ENCODE measurements at places on chromosomes 7 and 10.

GRCh38 chr7:18276380-18276779 is 219.2 kb upstream of the HDAC9 start:
- DNase-seq: no peak

DNA sequence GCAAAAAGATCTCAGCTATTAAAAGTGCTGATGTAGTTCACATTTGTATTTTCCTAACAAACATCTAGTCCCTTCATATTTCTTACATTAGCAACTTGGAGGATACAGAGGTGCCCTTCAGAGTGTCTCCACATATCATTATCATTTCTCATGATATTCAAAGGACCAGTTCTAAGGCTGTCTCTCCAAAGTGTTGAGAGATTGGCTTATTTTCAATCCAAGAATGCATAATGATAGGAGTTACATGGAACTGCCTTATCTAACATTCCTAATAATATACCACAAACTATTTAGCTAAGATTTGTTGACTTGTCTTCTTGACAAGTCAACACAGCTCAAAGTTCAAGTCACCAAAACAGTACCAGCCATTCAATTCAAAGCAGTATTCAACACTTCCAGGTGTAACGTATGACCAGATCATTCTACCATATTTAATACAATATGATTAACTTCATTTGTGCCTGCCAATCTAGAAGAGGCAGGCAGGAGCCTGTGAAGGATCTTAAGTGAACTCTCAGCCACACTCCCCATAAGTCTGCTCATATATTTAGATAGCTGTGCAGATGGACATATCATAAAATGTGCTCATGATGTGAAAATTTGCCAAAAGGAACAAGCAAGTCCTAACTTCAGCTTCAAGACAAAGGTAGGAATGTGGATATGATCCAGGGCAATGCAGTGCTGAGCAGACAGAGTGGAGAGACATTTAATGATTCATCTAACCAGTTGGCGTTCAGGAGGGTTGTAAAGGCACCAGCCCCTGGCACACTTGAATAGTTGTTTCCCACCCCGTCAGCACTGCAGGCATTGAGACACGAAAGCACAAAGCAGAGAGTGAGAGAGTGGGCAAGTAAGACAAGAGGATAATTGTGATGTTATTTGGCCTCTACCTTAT is 108.3 kb downstream of the MTERF1 start:
- DNase-seq: no peak

- no peak for DNase-seq
Measured at GRCh38 chr10:35470925-35471315, 134.2 kb upstream of the GJD4 start.

- no peak for DNase-seq
Measured at GRCh38 chr7:1933066-1933750, 263.1 kb downstream of the ELFN1 start.

DNA sequence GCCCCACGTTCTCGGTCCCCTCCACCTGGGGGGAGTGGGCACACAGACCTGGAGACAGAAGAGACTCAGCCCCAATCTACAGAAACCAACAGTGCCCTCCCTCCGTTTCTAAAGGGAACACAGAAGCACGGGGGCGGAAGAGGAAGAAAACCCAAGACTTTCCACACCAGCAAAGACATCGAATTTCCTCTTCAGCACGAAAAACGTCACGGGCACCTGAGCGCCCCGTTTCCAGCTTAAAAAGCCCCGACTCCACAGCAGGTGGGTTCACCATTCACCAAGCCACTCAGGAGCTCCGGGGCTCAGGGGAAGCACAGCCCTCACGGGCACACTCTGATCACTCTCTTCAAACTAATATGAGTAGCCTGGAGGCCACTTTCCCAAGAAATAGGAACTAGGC is 19.6 kb downstream of the NUDT1 start:
- DNase-seq: no peak

DNA sequence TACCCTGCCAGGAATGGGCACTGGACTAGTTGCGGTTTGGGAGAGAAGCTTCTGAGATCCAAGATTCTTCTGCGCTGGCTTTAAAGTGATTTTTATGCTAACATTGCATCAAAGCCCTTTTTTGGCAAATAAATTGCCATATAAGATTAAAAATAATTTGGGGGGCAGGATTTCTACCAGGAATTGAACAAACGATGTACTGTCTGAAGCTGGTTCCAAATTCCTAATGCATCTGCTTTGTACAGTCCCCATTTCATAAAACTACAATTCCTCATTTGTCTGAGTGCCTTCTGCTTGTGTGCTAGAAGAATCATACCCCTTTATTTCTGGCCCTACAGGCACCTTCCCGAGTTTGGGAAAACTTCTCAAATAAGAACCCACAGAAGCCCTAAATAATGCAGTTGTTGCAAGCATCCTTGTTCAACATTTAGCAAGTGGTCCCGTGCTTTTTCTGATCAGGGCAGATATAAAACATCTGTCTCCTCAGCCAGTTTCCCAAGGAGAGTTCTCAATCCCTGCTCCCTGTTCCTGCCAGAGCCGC is 349.7 kb downstream of the PTEN start:
- no peak for DNase-seq

- DNase-seq: no peak
Measured at GRCh38 chr7:104758504-104758903, 255.5 kb upstream of the KMT2E start.

DNA sequence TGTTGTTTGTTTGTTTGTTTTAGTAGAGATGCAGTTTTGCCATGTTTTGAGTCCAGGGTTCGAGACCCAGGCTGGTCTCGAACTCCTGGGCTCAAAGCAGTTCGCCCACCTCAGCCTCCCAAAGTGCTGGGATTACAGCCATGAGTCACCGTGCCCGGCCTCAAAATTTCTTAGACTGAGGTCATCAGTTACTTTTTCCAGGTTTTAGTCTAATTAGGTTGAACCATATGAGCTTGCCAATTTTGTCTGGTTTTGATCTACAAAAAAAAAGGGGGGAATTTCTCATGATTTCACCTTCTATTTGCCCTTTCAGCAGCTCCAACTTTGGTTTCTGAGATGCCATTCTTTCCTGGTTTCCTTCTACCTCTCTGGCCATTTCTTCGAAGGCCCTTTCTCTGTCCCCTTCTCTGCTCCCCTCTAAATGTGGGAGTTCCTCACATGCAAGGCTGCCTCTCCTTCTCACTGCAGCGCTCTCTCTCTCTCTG is 5.5 kb downstream of the CUEDC2 start:
- DNase-seq: no peak

GRCh38 chr7:98196706-98197605 is 14.3 kb upstream of the BHLHA15 start:
- no peak for DNase-seq

DNA sequence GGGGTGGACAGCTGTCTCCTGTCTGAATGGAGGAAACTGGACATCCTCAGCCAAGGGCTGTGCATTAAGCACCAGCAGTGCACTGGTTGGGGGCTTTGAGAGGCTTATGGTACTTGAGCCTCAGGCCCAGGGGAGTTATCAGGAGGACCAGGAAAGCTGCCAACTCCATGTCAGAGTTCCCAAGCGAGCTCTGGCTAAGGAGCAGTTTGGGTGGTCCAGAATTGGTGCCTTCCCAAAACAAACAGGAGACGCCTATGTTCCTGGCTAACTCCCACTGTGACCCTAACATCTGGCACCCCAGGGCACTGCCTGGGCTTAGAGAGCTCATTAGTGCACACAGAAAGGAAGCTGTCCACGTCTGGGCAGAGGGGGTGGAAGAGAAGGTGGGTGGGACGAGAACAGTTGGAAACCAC is 408.6 kb upstream of the NPVF start:
- no peak for DNase-seq

DNA sequence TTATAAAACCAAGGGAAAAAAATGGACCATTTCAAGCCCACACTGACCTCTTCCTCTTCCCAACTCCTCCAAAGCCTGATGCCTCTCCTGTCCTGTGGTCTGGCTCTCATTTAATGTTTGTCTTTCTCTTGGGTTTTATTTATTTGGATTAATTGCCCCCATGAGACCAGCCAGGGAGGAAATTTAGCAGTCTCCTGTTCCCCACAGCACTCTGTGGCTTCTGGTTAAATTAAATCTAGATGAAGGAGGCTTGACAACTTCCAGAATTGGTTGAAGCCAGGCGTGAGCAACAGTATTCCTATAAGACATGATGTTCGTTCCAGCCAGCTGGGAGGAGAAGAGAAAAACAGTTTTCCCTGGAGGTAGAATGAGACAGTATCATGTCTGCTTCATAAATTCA is 15.1 kb upstream of the PRLHR start:
- DNase-seq: no peak

GRCh38 chr7:37282093-37282444 is 166.6 kb downstream of the ELMO1 start:
- no peak for DNase-seq

- no peak for DNase-seq
Measured at GRCh38 chr10:5540891-5541290, 16.1 kb downstream of the CALML3 start.

DNA sequence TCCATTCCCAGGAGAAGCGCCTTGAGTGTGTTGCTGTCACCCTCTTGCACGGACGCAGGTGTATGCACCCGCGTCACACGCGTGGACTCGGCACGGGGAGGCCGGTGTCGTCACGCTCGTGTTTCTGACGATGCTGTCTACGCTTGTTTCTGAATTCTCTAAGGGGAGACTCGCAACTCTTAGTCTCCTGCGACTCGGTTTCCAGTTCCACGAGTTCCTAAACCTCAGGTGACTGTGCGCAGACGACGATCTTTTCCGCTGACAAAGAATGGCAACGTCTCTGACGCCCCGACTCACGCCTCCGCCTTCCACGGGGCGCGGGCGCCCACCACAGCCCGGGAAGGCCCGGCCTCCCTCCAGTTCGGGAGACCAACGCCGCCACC is 579 bp downstream of the IDI1 start:
- no peak for DNase-seq
